ENCODE measurements at places on chromosomes 13 and 19.

- DNase-seq, result no peak
Measured at GRCh38 chr13:62524061-62524460, 1108.4 kb upstream of the PCDH20 start.

DNA sequence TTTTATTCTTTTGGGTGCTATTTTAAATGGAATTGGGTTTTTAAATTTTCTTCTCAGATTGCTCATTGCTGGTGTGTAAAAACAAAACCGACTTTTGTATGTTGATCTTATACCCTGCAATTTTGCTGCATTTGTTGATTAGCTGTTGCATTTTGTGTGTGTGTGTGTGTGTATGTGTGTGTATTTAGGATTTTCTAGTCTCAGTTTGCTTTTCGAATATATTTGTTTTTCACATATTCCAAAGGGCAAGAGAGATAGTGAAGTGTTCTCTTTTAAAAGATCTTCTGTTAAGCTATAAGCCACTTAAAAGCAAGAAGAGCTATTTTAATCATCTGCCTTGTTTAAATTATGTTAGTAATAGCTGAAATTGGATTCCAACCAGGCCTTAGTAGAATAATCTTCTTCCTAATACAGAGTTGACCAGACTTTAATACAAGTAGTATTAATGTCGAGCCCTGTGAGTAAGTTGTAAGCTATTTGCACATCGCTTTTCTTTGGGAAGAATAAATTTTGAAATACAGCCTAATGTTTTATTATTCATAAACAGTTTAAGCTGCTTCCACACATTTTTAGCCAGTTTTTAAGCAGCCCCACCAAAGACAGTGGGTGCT, 57.4 kb downstream of the TM9SF2 start:
- DNase-seq, result no peak

- DNase-seq, result no peak
Measured at GRCh38 chr19:795073-795611, 2.1 kb upstream of the PTBP1 start.

GRCh38 chr13:81275666-81276258, 934.8 kb upstream of the SPRY2 start:
- no peak for DNase-seq
